ENCODE measurements at places on chromosomes 4 and X. TPM values are rescaled to one million over a fixed set of nuclear protein-coding genes. Genes with fewer than 3 reads are reported as not detected.

GRCh38 chr4:87122252-87122651, 98.2 kb downstream of the KLHL8 start:
- DNase-seq, result no peak

DNA sequence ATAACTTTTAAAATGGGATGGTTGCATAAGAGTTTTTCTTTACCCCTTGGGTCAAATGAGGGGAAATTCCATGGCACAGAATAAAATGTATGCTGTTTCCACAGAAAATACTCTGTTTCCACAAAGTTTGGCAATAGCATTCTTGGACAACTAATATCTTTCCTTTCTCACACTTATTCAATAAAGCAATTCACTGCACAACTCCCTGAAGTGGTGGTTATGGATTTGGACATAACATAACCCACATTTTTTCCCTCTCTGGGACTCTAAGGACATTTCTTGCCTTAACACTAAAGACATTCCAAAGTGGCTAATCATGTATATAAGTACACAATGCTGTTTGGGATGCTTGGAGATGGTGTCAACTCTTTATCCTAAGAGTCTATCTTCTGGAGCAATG, 51.7 kb upstream of the GPM6B start:
- DNase-seq, result no peak

The TXK gene
- 0.79 TPM for total RNA-seq

DNA sequence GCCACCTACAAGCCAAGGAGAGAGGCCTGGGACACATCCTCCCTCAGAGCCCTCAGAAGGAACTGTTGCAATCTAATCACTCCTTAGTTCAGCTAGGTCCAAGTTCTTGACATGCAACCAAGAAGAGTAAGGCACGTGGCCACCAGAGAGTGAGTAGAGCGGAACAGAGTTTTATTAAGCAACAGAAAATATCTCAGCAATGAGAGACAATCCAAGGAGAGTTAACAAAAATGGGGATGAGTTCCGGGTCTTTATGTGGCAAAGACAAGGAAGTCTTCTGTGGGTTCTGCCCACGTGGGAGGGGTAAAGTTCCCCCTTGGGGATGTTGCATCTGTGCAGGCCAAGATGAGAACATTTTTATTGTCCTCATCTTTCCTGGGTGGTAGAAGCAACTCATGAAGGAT, 38.5 kb upstream of the PROM1 start:
- no peak for DNase-seq

The SPANXN3 gene
- total RNA-seq, result not detected

DNA sequence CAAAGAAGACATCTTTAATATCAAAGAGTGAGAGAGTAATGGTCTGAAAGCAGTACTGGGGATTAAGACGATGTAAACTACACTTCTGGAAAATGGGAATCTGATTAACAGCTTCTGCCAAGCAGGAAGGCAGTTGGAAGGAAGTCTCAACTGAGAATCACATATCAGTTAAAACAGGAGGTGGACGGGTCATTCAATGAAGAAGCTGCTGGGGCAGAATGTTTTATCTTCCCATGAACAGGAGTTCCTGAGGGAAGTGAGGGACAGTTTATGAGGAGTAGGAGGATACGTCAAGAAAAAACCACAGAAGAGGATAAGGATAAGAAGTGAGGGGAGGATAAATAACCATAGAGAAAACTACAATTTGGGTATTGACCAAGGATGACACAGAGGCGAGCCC, 38.7 kb upstream of the MAGEA10 start:
- no peak for DNase-seq

DNA sequence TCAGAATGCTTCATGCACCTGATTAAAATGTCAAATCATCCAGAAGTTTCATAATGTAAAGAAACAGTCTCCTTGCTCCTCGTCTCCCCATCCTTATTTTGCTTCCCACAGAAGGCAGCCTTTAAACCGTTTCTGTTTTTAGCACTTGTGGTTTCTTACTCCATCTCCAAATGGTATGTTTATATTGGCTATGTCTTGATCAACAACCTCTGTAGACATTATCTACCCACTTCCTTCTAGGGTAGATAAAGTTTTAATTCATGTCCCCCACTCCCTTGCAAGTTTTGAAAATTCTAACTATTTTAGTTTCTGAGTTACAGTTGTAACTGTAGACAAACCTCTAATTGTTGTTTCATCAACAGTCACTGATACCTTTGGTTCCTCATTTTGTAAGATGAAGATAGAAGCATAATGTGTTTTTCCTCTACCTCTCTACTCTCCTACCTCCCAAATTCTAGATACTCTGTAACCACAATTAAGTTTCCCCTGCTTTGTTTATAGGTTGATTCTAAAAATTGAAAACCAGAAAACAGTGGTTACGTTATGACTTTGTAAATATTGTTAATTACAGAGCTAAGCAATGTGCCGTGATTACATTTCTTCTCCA, 291.7 kb upstream of the GATB start:
- DNase-seq, result no peak

DNA sequence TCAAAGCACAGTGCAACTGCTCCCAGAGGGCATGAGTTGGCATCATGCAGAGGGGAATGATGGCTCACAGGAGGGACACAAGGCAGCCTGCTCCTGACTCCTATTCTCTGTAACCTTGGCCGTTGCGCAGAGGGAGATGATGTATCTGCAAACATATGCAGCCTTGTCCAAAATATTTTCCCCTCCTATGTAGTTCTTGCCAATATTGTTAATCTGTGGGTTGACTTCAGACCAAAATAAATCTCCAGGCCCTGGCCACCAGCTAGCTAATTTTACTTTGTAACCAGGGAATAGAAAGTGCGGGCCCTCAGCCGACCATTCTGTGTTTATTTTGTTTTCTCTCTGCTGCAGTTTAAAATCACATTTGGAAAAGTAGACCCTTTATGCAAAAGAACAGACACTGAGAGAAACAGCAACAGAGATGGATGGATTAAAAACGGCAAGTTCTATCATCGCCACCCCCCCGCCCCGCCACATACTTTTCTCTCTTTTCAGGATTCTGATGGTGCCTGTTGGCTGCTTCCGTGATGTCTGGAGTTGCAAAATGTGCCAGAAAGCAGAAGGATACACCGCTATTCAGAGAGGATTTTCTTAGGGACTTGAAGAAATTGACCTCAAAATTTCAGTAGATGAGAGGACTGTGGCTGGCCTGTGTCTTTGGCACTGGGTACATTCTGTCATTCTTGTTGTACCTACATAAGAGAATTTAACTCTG, 185.3 kb upstream of the BCOR start:
- no peak for DNase-seq

DNA sequence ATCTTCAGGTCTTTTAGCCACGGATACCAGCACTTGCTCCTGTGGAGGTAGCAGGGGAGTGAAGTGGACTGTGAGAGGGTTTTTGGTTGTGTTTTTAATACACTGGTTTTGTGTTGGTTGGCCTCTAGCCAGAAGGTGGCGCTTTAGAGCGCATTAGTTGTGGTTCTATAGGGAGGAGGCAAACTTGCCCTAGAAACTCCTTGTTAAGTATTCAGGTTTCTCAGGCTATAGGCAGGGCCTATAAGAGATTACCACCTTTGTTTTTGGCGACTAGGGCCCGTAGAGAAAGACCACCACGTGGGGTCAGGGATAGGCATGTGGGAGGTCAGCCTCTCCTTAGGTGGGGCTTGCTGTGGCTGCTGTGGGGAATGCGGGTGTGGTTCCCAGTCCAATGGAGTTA, 221.6 kb upstream of the SPANXN4 start:
- DNase-seq, result no peak

- no peak for DNase-seq
These were observed 31.7 kb upstream of the NFXL1 start for GRCh38 chr4:47945930-47946726.

The ENAM gene
- not detected for total RNA-seq

DNA sequence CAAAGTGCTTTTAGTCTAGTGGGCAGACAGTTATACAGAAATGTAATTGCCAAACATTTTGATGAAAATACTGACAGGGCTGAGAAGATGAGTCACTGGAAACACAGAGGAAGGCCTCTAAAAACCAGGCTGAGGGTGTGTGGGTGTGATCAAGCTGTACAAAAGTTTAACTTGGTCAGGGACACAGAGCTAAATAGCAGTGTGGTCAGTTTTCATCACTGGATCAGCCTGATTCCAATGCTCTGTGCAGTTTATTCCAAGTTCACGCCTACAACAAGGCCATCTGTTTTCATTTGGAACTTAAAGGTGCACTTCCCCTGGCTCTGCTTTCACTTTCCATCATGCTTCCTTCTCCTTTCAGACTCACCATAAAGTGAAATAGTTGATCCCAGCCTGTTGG, 10.6 kb downstream of the CENPVL3 start:
- peak; percentile 6 for DNase-seq

GRCh38 chrX:13688958-13689740, at the start of gene RAB9A:
TSS of gene RAB9A (plus strand) at chrX:13689128. CDS start at chrX:13708747, 19,619 bp downstream.
- DNase-seq, result peak; percentile 79

DNA sequence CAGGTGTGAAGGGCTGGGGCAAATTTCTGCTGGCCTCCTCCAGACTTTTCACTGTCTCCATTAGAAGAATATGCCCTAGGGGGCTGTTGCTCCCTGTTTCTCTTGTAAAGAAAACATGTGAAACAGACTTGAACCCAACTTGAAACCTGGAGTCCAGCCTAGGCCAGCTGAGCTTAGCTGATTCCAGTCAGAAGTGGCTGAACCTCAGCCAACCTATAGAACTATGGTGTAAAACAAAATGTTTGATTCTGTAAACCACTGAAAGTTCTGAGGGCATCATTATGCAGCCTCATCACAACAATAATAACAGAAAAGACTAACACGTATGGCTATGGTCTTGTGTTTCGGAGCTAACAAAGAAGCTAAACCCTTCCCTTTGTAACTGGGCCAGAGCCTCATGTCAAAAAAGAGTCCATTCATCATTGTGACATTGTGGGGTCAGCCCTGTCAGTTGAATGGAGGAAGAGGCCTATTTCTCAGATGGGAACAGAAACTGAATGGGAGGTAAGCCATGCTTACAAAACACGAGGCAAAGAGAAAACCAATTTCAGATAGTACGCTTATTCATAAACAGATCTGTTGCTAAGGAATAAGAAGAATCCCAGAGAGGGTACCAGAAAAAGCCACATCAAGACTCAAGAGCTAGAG, 34.1 kb downstream of the SETD7 start:
- no peak for DNase-seq

Measured in B cell (primary cell).